ENCODE measurements at places on chromosomes 1 and 21. TPM values are rescaled to one million over a fixed set of nuclear protein-coding genes. Genes with fewer than 3 reads are reported as not detected.

- DNase-seq = no peak
Measured at GRCh38 chr1:235357485-235358373, 9.5 kb upstream of the TBCE start.

- no peak for DNase-seq
Measured at GRCh38 chr1:94668528-94668927, 127.0 kb upstream of the F3 start.

- no peak for DNase-seq
Measured at GRCh38 chr1:83822208-83822607, 176.7 kb downstream of the TTLL7 start.

DNA sequence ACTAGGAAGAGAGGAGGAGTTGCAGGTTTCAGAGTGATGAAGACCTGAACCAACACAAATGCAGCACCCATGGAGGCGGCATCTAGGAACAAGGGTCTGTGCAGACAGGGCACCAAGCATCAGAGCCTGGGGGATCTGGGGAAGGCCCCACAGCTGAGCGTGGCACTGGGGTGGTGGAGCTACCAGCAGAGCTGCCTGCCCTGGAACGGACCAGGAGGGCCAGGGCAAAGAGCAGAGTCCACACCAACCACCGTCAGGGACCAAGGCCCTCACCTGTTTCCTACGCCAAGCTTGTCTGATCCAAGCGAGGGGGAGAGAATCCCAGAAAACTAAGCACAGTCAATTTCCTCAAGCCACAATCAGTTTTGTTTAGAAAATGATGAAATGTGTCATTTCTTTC is 79.0 kb upstream of the SYT6 start:
- DNase-seq = peak; percentile 47

- peak; percentile 51 for DNase-seq
Measured at GRCh38 chr21:17612023-17612564, 607 bp downstream of the BTG3 start.

DNA sequence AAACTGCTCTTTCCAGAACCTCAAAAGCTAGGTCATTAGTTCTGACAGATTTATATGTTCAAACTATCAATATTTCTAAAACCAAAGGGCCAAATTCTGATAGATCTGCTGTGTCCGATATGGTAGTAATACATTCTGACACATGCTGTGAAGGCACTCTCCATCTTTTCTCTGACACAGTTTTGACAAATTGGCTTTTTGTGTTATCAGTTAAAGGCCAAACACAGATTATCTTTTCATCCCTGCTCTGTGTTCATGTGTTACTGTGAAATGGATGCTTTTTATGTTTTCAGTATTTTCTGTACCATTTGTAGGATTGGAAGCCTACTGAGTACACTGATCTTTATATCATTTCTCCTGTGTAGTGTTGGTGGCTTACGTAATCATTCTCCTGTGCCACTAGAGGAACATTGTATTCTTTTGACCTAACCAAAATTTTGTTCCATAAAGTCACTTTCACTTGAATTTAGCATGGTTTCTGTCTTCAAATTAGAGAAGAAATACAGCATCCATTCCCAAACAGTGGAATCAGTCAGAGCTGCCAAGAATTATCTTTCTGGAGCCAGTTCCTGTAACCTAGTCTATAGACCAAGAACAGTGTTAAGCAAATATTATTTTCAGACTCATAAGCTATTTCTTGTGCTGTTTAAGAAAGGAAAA is 137.2 kb downstream of the ADGRL2 start:
- DNase-seq = no peak

- no peak for DNase-seq
Measured at GRCh38 chr1:21313203-21313885, 23.1 kb upstream of the ECE1 start.

MFAP2 gene
- total RNA-seq = 0.45 TPM

DNA sequence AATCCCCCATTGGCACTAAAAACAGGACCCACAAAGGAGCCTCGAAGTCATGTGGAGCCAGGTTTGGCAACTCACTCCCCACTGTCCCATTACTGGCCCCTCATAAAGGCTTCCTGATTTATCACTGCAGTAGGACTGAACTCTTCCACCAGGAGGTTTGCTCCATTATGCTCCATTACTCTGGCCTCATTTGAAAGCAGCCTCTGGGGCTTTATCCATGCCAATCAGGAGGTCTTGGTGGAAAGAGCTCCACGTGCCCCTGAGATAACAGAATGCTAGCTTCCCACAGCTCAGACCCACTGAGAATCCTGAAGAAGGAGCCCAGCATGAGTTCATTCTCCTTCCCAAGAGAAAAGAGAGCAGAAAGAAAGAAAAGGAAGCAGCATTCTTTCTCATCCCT is 76.4 kb downstream of the HIVEP3 start:
- no peak for DNase-seq
